ENCODE measurements at places on chromosomes 3 and 15. TPM values are rescaled to one million over a fixed set of nuclear protein-coding genes. Genes with fewer than 3 reads are reported as not detected.

DNA sequence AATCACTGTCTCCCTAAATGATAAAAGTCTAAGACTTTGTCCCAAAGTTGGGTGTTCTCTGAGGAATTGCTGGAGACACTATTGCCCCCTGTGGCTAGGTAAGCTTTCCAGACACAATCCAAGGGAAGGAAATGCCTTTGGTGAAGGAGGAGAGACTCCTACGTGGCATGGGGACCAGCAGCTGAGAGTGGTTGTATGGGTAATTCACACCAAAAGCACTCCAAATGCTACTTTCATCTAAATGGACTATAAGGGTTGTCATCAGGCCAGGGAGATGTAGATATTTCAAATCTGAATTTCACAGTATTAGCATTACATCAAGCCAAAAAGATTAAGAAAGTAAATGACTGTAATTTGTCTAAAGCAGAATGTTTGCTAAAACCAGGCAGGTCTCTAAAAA, 400.8 kb upstream of the THBS1 start:
- no peak overlapping the region for H3K4me3 ChIP-seq
- H3K27me3 ChIP-seq = no peaks in the 10 kb centered on the region
- peaks cover 12% of the 10 kb centered on the region for H3K4me1 ChIP-seq
- H3K36me3 ChIP-seq = no peaks in the 10 kb centered on the region
- H3K27ac ChIP-seq = peak overlapping the region; percentile 82

ZCWPW2 gene
- total RNA-seq = 1.3 TPM

GRCh38 chr3:173690542-173691180, 293.1 kb downstream of the NLGN1 start:
- no peaks in the 10 kb centered on the region for H3K36me3 ChIP-seq
- no peaks in the 10 kb centered on the region for H3K27me3 ChIP-seq
- H3K4me3 ChIP-seq = no peak overlapping the region

GRCh38 chr3:171687581-171687980, 122.7 kb downstream of the PLD1 start:
- H3K36me3 ChIP-seq = peaks cover 14% of the 10 kb centered on the region
- peak overlapping the region; percentile 31 for H3K27ac ChIP-seq
- peak; percentile 77 for DNase-seq
- no peak overlapping the region for H3K4me3 ChIP-seq

TNNC1 gene
- 608 TPM for total RNA-seq
